ENCODE measurements at places on chromosomes 5 and 9.

GRCh38 chr9:36936498-36936831, 97.6 kb downstream of the PAX5 start:
- DNase-seq: no peak

- no peak for DNase-seq
Measured at GRCh38 chr9:82570226-82570625, 492.7 kb downstream of the RASEF start.

GRCh38 chr5:56432321-56432720, 199.2 kb upstream of the ANKRD55 start:
- no peak for DNase-seq

DNA sequence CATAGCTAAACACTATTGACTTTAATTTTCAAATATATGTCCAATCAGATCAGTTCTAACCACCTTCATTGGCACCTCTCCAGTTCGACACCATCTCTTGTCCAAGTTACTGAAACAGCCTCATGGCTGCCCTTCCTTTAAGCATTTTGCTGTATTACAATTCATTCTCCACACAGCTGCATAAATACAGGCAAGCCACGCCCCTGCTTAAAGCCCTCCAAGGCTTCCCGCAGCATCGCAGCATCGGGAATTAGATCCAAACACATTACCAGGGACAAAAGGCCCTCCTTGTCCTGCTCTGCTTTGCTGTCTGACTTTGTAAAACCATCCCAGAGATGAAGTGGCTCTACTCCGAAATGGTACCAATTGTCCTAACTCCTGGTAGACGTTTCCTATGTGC, 75.1 kb upstream of the RAI14 start:
- no peak for DNase-seq

Data from hematopoietic multipotent progenitor cell treated with erythropoietin and hydrocortisone succinate and interleukin-3 and kit ligand, for 6 days (in vitro differentiated cells).